Osteocyte (in vitro differentiated cells): ENCODE measurements at places on chromosomes 5 and 9. TPM values are rescaled to one million over a fixed set of nuclear protein-coding genes. Genes with fewer than 3 reads are reported as not detected.

Gene PCDHGB3
- total RNA-seq = 0.19 and 0.29 TPM in 2 replicates

Gene STK32A
- total RNA-seq = not detected in 2 replicates

DNA sequence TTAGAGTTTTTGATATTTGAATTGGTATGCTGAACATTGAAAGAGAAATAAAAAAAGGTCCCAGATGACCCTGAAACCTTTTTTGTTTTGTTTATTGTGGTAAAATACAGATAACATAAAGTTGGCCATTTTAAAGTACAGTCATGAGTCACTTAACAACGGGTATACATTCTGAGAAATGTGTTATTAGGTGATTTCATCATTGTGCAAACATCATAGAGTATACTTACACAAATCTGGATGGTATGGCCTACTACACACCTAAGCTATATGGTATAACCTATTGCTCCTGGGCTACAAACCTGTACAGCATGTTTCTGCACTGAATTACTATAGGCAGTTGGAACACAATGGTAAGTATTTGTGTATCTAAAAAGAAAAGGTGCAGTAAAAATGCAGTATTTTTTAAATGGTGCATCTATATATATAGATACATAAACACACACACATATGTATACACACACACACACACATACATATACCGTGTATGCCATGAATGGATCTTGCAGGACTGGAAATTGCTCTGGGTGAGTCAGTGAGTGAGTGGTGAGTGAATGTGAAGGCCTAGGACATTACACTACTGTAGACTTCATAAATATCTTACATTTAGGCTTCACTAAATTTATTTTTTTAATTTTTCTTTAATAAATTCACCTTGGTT is 31.0 kb downstream of the TTC1 start:
- H3K36me3 ChIP-seq = peaks cover 41% of the 10 kb centered on the region
- H3K27me3 ChIP-seq = no peaks in the 10 kb centered on the region
- DNase-seq = no peak
- H3K27ac ChIP-seq = no peak overlapping the region
- H3K4me1 ChIP-seq = peaks cover 3% of the 10 kb centered on the region

- peaks cover 7% of the 10 kb centered on the region for H3K4me1 ChIP-seq
- H3K27me3 ChIP-seq = no peaks in the 10 kb centered on the region
- H3K27ac ChIP-seq = no peak overlapping the region
- no peak overlapping the region for H3K4me3 ChIP-seq
Measured at GRCh38 chr9:78311075-78311474, 14.2 kb downstream of the PSAT1 start.

DNA sequence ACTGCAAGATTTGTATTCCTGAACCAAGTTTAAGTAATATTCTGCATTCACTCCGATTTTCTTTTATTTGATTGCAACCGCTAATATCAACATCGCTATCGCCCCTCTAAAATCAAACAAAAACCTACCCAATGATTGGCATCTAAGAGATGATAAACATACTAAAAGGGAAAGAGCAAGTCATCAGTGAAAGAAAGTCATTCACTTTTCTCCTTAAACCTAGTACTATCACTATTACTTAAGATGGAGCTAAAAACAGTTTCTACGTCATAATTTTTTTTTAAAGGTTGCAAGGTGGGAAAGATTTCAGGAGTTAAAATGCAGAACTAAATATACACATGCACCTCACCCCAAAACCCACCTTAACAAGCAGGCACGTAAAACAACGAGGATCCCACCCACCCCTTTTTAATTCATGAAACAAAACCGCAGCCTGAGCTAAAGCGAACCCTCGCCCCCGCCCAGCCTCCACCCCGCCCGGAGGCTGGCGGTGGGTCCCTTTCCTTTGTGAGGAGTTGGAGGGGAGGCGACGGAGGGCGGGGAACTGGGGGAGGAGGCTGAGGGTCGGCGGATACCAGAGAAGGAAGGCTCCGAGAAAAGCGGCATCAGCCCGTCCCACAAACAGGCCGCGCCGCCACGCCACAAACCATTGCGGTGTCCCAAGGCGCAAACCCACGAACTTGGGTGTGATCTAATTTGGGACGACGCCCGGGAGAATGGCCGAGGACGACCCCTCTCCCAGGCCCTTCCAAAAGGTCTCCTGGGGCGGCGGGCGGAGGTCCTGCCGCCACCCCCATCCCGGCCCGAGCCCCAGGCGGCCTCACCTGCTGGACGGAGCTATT is 861 bp downstream of the UBQLN1 start:
- H3K4me3 ChIP-seq = peak overlapping the region; percentile 99
- H3K27me3 ChIP-seq = no peaks in the 10 kb centered on the region
- peak; percentile 84 for DNase-seq
- peaks cover 36% of the 10 kb centered on the region for H3K4me1 ChIP-seq

DNA sequence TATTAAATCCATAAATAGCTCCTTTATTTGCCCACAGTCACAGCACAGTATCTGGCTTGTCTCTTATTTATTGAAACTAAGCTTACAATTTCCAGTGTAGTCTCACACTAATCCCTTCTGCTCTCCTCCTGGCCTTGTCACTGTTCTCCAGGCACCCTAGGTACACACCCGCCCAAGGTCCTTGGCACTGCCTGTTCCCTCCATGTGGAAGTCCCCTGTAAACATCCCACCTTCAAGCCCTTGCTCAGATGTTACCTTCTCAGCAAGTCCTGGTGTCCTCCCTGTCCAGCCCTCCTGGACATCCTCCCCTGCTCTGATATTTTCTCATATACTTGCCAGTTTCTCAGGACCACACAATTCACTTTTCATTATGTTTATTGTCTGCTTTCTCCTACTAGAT is 44.2 kb upstream of the CFAP157 start:
- H3K4me1 ChIP-seq = peaks cover 13% of the 10 kb centered on the region
- H3K4me3 ChIP-seq = no peak overlapping the region
- no peaks in the 10 kb centered on the region for H3K27me3 ChIP-seq
- no peak for DNase-seq
- H3K36me3 ChIP-seq = peaks cover 45% of the 10 kb centered on the region
- H3K27ac ChIP-seq = peak overlapping the region; percentile 20

GRCh38 chr9:16769291-16769690 is 101.2 kb downstream of the BNC2 start:
- no peaks in the 10 kb centered on the region for H3K27me3 ChIP-seq
- no peak overlapping the region for H3K4me3 ChIP-seq
- H3K36me3 ChIP-seq = peaks cover 9% of the 10 kb centered on the region
- peaks cover 10% of the 10 kb centered on the region for H3K4me1 ChIP-seq
- DNase-seq = no peak

- H3K27ac ChIP-seq = no peak overlapping the region
- DNase-seq = no peak
- H3K4me1 ChIP-seq = peaks cover 29% of the 10 kb centered on the region
- no peak overlapping the region for H3K4me3 ChIP-seq
Measured at GRCh38 chr5:172402531-172403188, 51.7 kb downstream of the SH3PXD2B start.
